Upper lobe of left lung (tissue), 6 donors: ENCODE measurements at places on chromosomes 1 and 21.

GRCh38 chr1:81574408-81574807 is 226.3 kb upstream of the ADGRL2 start:
- no peak for DNase-seq

DNA sequence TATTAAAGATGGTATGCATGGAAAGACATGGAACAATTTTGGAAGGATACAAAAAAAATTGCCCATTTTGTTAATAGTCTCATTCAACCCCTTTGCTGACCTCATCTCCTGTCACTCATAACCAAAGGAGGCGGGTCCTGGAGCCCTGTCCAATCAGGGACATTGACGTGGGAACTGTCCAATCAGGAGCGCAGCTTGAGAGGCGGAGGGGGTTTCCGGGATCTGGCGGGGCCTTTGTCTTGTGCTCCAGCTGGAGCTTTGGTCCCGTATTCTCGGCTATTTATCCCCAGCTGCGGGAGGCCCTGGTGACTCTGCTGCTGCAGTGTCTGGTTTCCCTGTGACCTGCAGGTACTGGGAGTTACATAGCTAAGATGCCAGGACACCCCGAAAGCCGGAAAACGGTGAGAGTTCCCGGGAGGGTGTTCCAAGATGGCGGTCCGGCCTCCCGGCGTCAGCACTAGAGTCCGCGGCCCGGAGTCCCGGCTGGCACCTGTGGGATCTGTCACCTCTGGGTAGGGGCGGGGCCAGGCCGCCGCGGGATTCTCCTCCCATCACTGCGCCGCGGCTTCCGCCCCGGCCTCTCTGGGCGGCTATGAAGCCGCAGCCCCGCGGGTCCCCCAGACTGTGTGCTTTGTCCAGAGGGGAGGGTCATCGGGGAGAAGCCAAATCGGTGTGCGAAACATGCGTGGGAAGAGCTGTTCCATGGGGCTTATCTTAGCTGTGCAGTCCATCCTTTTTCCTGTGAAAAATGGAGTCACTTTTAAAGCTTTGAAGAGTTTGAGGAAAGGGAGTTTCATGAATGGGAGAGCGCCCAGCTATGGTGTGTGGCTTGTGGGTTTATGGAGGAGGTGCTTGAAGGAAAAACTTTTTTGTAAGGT is at the start of gene ZNF678:
Gene ZNF678 (plus strand): TSS at position 233 of the 878 bp plus-strand sequence. CDS start 87,436 bp downstream, outside the sequence.
- peak; percentile 96 for DNase-seq

GRCh38 chr21:34593423-34593822 is 21.5 kb downstream of the RCAN1 start:
- peak; percentile 56 for DNase-seq

GRCh38 chr21:28805885-28806284 is 186.8 kb downstream of the LTN1 start:
- DNase-seq: no peak

DNA sequence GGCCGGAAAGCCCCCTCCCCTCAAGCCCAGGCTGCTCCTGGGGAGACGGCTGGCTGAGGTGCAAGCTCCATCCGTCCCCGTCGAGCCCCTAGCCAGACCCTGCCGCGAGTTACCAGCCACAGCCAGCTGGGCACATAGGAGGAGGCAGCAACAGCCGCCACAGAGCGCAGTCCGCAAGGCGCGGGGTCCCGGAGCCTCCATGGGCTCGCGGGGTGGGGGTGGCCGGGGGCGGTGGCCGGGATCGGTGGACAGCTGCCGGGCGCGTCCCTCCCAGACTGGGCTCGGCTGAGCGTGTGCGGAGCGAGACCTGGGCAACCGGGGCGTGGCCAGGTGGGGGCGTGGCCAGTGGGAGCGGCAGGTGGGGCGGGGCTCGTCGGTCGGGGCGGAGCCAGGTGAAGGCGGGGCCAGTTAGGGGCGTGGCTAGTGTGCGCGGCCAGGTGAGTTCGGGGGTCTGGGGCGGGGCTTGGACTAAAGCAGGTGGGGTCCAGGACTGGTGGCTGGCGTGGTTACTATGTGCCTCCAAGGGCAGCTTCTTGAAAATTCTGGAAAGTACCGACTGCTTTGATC is at the start of gene CD164L2:
Gene CD164L2 (minus strand): TSS at position 295 of the 567 bp plus-strand sequence. CDS start 94 bp downstream, at position 201.
- peak; percentile 75 for DNase-seq

DNA sequence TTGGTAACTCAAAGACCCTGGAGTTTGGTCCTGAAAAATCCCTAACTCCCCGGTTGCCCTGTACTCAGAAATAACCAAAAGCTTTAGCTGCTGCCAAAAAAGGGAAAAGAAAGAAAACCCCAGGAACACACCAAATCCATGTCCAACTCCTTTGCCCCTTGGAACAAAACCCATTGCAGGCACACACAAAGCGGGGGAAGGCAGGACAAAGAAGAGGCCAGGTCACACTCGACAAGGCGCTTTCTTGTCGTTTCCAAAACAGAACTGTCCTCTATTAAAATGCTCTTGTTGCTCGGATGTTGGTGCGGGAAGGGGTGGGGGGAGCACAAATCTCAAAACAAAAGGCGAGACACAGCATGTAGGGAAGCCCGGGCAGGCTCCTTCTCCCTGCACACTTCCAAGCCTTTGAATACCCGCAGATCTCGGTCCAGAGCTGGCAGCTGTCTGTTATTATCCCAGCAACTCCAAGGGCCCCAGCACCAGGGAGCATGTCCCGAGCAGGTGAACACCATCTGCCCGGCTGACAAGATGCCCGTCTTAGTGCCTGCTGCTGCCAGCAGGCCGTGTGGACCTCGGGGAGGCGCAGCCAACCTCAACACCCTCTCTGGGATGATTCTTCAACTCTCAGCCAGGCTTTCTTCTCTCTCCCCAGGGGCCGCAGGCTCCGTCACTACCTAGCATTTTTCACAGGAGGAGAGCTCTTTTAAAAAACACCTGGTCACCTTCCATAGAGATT is 96.4 kb downstream of the SSBP3 start:
- DNase-seq: no peak

GRCh38 chr1:222224636-222225315 is 323.1 kb downstream of the HHIPL2 start:
- no peak for DNase-seq

GRCh38 chr1:114428083-114428754 is 82.8 kb downstream of the TRIM33 start:
- DNase-seq: no peak

- no peak for DNase-seq
Observed at GRCh38 chr1:176164014-176164678, 42.9 kb downstream of the COP1 start.

GRCh38 chr1:235160383-235160956 is 580 bp downstream of the RBM34 start:
- DNase-seq: no peak

- DNase-seq: no peak
Observed at GRCh38 chr1:114258633-114259032, 105.0 kb upstream of the SYT6 start.

DNA sequence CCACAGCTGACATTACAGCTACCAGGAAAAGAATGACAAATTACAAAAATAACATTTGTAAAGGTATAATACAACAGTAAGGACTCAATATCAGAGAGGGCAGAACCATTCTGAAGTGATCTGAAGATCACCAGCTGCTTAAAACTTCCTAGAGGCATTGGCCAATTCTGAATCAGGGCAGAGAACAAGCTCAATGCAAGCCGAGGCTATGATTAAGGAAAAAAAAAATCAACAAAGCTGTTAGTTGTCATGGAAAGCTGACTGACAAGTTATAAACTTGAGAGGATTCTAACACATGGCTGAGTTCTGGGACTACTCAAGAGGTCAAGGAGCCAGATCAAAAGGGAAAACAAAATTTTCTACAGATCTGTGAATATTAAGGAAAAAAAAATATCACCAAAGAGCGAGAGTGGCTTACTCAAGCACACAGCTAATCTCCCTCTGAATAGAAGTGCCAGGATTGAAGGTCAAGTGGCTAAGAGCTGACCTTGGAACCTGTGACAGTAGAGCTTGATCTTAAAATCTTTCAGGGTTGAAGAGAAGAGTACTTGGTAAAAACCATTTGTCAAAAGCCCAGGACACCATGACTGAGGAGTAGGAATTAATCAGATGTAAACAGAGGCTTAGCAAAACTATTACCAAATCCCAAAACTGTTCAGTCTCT is 383.4 kb downstream of the USP25 start:
- no peak for DNase-seq

DNA sequence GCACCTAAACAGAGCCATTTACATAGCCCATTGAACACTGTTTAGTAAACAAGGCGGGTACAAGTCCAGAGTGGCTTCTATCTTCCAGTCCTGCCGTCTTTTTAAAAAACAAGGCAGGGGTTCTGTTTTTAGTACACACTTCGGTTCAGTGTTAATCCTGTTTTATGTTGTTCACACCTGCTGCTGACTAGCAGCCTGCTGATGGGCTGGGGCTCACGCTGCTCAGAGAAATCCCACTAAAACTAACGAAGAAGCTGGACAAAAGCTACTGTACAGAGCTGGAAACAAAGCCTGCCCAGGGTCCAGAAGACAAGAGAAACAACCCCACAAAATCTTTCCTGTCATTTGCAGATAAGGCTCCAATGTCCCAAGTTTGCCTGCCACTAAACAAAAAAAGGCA is 13.2 kb downstream of the ESRRG start:
- no peak for DNase-seq

- DNase-seq: peak; percentile 86
Observed at GRCh38 chr1:46448109-46448911, 41.3 kb upstream of the DMBX1 start.

- DNase-seq: no peak
Observed at GRCh38 chr1:151995774-151996173, 2.1 kb upstream of the S100A10 start.

DNA sequence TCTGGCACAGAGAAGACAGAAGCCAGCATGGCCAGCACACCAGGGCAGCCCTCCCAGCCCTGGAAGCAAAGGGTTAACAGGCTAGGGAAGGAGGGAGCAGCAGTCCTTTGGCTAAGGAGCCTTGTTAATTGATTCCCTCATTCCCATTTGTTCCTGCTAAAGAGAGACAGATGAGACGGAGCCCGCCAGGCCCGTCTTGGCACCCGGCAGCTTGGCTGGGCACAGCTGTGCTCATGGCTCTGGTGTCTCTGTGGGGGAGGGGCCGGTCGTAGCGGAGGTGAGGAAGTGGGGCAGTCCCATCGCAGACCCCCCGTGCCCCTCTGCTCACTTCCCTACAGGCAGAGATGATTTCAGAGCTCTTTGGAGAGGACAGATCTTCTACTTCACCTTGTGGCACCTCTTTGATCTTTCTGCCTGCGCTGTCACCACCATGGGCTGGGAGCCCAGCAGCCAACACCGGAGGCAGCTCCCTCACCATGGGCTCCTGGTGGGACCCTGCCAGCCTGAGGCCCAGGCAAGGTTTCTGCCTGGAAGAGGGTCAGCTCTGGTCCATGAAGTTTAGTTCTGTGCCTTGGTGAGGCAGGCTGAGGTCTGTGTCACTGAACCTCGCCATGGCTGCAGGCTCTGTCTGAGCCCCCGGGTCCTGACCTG is 38.0 kb downstream of the FOXO6 start:
- DNase-seq: no peak

GRCh38 chr1:203268901-203269653 is 36.2 kb upstream of the BTG2 start:
- peak; percentile 44 for DNase-seq

- no peak for DNase-seq
Observed at GRCh38 chr1:58812468-58812867, 28.6 kb upstream of the JUN start.

DNA sequence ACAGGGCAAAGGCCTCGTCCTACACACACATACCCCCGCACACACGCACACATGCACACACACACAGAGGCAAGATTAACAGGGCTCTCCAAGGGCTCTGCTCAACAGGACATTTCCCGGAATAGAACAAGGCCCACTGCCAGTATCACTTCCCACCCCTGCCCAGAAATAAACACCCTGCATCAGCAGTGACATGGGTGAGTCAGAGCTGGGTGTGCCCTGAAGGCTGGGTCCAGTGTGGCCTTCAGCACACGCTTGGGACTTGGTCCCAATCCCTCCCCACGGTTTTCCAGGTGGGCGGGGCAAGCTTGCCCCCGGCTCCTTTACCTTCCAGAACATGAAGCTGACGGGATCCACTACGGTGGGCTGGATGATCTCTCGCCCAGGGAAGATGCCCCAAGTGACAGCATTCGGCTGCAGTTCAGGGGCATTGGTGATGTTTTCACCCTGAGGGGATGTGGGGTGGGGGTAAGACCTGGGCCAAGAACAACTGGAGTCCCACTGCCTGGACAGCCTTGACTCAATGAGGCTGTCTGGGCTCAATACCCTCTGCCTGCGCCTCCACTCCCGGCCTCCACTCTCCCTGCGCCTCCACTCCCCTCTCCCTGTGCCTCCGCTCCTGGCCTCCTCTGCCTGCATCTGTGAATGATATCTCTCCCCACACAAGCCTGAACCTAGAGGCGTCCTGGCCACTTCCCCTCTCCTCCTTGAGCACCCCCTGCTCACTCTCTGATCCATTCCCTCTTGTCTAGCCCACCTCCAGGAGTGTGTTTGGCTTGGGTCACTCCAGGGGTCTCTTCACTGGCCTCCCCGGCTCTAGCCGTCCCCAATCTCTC is 14.7 kb downstream of the MTHFR start:
- DNase-seq: peak; percentile 95

DNA sequence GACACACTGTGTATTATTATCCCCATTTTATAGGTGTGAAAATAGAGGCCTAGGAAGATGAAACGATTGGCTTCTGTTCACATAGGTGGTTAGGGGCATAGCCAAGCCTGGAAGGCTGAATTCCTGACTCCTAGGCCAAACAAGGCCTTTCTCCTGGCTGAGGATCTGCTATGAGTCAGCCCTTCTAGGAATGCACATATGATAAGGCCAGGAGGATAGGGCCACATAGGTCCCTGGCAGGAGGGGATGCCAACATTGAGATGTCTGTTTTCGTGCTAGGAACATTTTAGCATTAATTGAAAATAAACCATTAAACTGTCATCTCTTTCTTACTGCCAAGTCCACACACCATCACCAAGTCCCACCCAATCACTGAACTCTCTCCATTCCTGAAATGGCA is 9.2 kb downstream of the CSMD2 start:
- DNase-seq: no peak

- DNase-seq: no peak
Observed at GRCh38 chr1:232218955-232219865, 410.7 kb downstream of the SIPA1L2 start.

GRCh38 chr1:157153746-157154145 is 15.6 kb upstream of the ETV3 start:
- no peak for DNase-seq

DNA sequence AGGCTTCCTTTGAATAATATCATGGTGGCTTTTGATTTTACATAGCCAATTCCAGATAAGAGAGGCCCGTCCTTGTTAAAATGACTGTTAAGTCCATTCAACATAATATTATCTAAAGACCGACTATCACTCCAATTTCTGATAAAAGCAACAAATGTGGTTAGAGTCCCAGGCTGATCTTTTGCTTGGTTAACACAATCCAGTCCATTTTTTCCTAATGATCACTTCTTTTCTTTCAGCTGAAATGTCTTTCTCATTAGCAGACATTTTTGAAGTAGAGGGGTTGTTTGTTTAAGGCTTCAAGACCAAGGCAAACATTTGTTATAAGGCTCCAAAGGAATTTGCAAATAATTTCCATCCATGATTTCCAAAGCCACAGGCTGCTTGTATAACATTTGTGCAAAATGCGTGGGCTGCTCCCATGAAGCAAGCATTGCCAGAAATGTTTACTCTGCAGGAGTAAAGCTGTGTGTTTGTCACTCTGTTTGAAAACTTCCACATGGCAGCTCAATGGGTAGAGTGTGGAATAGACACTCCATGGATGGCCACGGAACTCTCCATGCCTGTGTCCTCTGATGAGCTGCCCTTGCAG is 111.5 kb downstream of the PSMG1 start:
- DNase-seq: no peak
